CD4-positive, alpha-beta memory T cell (primary cell): ENCODE measurements at places on chromosomes 2 and 18.

GRCh38 chr2:240635121-240635997 is 10.1 kb downstream of the GPR35 start:
- no peak for DNase-seq

GRCh38 chr18:2872095-2872494 is 25.3 kb downstream of the EMILIN2 start:
- DNase-seq: no peak

- peak; percentile 50 for DNase-seq
Observed at GRCh38 chr2:230660294-230661060, 52.2 kb upstream of the CAB39 start.

GRCh38 chr18:5841518-5841917 is 53.8 kb downstream of the TMEM200C start:
- DNase-seq: no peak

GRCh38 chr2:171260471-171261424 is 100.1 kb upstream of the TLK1 start:
- no peak for DNase-seq

- no peak for DNase-seq
Observed at GRCh38 chr2:242056026-242056425, 186.5 kb downstream of the RTP5 start.

GRCh38 chr18:13576598-13576997 is 149.8 kb downstream of the FAM210A start:
- DNase-seq: no peak

- DNase-seq: no peak
Observed at GRCh38 chr2:217890445-217890844, 112.3 kb downstream of the TNS1 start.

DNA sequence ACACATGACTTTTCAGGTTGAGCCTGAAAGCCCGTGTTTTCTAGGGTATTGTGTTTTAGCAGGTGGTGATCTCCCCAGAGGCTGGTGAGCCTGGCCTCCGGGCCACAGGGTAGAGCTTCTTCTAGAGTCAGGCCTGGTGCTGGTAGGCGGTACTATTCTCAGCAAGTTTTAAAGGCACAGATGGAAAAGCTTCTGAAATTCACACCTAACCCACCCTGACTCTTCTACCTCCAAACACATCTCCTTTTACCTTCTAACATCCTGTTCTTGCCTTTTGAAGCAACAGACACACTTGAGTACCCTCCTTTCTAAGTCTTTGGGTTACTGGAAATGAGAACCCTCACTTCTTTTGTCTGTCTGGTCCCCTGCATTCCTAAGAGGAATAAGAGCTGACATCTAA is 191.1 kb downstream of the SETBP1 start:
- DNase-seq: no peak

DNA sequence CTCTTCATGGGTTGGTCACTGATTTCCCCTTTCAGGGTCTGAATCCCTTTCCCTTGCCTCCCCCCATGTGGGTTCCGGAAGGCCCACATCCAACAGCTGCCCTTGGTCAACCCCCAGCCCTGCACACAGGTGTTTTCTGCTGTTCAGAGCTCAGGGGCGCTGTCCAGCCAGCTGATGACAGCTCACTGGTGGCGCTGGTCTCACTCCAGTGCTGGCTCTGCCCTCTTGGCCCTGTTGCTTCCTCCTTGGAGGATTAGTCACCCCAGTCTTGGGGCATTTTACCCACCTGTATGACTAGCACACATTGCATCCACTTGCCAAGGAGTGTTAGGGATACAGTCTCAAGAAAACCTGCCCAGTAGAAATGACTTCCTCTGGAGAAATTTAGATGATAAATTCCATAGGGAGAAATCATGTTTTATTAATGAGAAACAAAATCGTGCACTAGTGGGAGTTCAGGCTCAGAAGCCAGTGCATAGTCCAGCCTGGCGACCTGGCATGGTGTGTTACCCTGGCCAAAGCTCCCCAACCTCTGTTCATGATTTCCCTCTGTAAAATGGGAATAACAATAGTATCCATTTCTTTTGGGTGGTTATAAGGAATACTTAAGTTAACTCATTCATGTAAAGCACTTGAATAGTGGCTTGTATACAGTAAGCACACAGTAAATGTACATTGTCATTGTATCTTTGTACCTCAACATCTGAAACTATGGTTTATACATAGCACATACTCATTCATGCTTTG is 21.6 kb downstream of the CRIM1 start:
- DNase-seq: no peak

GRCh38 chr2:176171351-176172006 is 14.4 kb downstream of the HOXD3 start:
- no peak for DNase-seq

DNA sequence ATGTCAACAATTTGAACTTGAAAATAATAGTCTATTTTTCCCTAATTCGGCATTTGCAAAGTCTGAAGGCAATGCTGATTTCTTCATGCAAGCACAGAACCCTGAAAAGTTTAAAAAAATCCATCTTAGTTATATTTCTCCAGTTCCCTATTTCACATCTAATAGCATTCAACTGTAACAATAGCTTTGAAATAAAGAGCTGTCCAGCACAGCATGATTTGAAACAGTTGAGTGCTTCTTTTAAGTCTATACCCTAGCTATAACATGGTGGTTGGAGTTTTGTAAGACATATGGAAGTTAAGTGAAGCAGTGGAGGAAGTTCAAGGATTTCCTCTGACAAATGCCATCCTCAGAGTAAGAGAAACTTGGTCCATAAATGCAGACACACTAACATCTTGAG is 691.9 kb downstream of the ERBB4 start:
- DNase-seq: no peak

DNA sequence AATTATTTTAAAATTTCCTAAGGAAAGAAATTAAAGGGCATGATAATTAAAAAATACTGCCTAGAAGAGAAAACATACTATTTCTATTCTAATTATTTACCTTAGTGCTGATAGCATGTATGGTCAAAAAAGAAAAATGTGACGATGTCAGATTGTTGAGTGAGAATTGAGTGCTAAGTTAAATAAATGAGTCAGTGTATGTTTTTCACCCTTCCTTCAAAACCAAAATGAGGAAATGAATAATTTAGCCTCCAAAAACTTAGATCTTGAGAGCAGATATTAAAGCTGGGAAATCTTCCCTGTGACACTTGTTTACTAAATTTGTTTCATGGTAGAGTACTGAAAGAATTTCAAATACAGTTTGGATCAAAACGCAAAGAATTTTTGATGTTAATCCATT is 58.6 kb upstream of the NYAP2 start:
- no peak for DNase-seq

DNA sequence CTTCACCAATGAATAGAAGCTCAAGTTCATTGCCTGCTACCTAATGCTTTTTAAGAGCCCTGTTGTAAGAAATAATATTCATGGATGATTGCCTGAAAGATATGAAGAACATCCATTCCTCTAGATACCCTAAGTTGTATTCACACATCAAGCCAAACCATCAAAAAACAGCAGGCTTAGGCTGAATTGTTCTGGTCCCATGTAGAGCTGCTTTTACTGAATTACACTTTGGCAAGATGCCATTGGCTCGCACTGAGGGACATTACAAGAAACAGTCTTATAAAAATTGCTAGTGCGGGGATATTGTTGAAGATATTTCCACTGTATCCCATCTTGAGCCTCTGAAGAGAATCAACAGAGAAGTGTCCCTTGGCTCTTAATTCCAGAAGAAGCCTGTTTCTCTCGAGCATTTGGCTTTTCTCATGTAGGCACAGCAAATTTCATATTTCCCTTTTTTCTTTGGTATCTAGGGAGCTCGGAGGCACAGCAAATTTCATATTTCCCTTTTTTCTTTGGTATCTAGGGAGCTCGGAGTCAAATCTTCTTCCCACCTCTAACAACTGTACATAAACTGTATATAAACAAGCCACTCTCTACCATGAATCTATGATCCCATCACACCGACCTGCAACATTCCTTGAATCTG is 107.5 kb downstream of the COLEC12 start:
- DNase-seq: no peak

DNA sequence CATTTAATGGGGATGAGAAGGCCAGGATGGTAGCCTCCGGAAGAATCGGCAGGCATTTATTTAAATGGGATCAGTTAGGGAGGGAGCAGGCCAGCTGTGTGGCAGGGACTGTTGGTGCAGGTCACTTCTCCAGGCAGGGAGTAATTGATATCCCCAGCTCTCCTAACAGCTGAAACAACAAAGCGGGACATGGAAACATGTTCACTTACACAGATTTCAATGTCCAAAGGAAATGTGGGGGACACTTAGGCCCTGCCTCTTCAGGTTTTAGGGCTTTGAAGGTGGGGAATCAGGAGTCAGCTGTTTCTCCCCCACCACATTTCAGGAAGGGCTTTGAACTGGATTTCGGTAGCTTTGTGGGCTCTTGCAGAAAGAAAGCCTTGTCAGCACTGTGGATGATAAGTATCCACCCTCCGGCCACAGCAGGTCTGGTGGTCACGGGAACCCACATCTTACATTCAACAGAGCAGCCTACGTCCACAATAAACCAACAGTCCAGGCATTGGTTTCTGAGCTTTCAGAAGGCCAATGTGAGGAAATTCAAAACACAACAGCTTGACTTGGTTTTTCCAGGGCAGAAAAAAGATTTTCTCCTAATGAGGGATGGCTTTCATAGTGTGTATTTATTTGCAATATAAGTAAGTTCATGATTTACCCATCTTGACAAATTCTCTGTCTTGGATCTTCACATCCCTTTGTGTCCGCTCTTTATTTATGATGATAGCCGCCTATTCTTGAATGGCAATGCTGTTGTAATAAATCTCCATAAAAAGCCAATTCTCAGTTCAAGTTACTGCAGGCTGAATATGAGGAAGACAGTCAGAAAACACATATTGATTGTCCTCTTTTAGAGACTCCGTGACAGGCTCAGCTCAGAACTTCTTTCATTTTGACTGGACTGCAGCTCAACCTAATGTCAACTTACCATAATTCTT is 96.6 kb upstream of the NRP2 start:
- no peak for DNase-seq

GRCh38 chr2:140122001-140122400 is 1341.8 kb upstream of the NXPH2 start:
- DNase-seq: no peak
